Astrocyte (in vitro differentiated cells and primary cell): ENCODE measurements at places on chromosomes 11 and 22. TPM values are rescaled to one million over a fixed set of nuclear protein-coding genes. Genes with fewer than 3 reads are reported as not detected.
A peak's percentile ranks its signal among the peaks of the same experiment; 100 is the strongest.

DNA sequence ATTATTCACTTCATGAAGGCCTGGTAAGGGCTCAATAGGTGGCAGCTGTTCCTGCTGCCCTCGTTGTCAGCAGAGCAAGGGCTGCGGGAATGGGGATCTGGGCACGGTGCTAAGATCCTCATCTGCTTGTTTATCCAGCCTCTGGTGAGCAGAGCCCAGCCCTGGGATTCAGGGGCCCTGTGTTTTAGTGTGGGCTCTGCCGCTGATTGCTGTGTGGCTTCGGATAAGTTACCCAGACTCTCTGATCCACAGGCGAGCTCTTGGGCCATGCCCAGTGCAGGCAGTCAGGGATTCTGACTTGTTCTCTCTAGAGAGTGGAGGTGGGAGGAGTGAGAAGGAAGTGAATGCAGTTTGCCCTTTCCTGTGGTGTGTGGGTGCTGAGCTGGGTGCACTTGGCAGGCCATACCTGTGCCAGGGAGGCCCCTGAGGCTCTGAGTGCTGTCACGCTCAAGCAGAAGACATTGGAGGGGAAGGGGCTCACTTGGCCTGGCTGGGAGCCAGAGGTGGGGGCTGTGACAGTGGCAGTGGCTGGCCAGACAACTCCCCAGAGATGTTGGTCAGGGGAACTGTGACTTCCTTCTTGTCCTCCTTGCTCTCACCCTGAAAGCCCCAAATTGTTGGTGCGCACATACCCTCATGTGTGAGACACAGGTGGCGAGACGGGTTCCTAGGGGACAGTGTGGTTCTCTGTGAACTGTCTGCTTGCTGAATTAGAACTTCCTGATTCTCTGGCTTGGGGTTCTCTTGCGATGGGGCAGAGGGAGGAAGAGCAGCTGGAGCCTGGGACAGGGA is 43.7 kb downstream of the CD82 start:
- H3K27me3 ChIP-seq = no peaks in the 10 kb centered on the region
- H3K4me1 ChIP-seq = peaks cover 4% of the 10 kb centered on the region
- H3K27ac ChIP-seq = no peak overlapping the region
- no peak for DNase-seq
- no peaks in the 10 kb centered on the region for H3K36me3 ChIP-seq

DNA sequence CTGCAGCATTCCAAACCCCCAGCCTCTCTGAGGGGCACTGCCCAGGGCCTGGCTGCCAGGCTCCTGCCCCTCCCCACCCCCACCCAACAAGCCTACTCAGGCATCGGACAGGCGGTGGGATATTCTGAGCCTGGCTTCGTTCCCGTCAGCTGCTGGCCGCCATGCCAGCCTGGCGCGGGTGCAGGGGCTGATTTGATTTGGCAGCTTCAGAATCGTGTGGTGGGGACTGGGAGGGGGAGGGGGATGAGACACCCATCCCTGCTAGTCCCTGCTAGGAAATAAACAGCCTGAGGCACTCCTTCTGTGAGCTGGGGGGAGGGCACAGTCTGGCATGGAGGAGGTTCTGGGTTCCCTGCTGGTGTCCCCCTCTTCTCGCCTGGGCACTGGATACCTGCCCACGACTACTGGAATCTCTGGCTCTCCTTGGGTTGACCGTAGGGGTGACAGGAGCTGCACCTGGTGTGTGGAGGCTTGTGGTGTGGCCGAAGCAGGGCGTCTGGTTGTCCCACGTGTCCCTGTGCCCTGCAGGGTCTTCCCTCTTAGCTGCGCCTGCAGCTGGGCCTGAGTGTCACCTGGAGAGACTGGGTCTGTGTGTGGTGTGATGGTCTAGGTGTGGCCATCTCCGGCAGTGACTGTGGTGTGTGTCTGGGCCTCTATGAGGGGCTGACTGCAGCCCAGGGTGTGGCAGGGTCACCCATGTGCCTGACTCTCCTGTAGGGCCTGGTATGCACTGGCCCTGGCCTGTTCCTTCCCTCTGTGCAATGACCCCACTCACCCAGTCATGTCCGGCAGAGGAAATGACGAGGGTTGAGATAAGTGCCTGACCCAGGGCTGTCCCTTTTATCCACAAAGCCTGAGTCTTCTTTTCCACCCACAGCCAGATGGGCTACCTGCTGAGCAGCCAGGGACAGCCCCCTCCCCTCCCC is 42.2 kb downstream of the PDE2A start:
- no peak overlapping the region for H3K27ac ChIP-seq
- no peaks in the 10 kb centered on the region for H3K27me3 ChIP-seq
- DNase-seq = no peak

GRCh38 chr11:115194802-115195110 is 309.5 kb downstream of the CADM1 start:
- peaks cover 10% of the 10 kb centered on the region for H3K4me1 ChIP-seq
- H3K36me3 ChIP-seq = no peaks in the 10 kb centered on the region
- H3K27me3 ChIP-seq = no peaks in the 10 kb centered on the region
- DNase-seq = no peak
- no peak overlapping the region for H3K27ac ChIP-seq

Gene EWSR1
- total RNA-seq = 173 and 199 TPM in 2 replicates

GRCh38 chr11:125902277-125902926 is 604 bp downstream of the PUS3 start:
- peaks cover 9% of the 10 kb centered on the region for H3K4me1 ChIP-seq
- peaks cover 14% of the 10 kb centered on the region for H3K27me3 ChIP-seq
- peak overlapping the region; percentile 98 for H3K4me3 ChIP-seq
- peak overlapping the region; percentile 47 for H3K27ac ChIP-seq
- no peak for DNase-seq
- H3K36me3 ChIP-seq = peaks cover 8% of the 10 kb centered on the region

- DNase-seq = no peak
- H3K36me3 ChIP-seq = no peaks in the 10 kb centered on the region
- no peak overlapping the region for H3K27ac ChIP-seq
- H3K4me3 ChIP-seq = no peak overlapping the region
- H3K27me3 ChIP-seq = no peaks in the 10 kb centered on the region
Measured at GRCh38 chr11:38562562-38562961, 1964.5 kb upstream of the RAG2 start.

GRCh38 chr11:113951537-113951936 is 23.4 kb upstream of the HTR3A start:
- no peaks in the 10 kb centered on the region for H3K4me1 ChIP-seq
- H3K27me3 ChIP-seq = no peaks in the 10 kb centered on the region
- H3K27ac ChIP-seq = no peak overlapping the region
- no peaks in the 10 kb centered on the region for H3K36me3 ChIP-seq
- H3K4me3 ChIP-seq = no peak overlapping the region
